Fibroblast of skin of right biceps (primary cell): ENCODE measurements at places on chromosomes 12 and 14.
A peak's percentile ranks its signal among the peaks of the same experiment; 100 is the strongest.

- DNase-seq: no peak
These were observed 2.0 kb upstream of the HCAR1 start for GRCh38 chr12:122732611-122733010.

DNA sequence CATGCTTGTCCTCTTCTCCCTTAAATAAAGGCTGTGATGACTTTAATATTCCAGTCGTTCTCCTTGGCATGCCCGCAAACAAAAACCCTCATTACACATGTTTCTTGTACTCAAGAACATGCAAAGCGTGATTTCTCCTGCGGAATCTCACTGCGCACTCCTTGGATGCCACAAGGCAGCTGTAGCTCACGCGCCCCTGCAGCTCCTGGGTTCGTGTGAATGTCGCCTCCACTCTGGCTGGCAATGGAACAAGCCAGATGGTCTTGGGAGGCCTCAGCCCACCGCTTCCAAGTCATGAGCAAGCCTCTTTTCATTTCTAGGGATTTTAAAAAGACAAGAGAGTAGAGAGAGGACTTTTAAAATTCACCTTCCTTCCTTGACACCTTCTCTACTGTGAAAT, 403.8 kb downstream of the PCNX1 start:
- DNase-seq: no peak

DNA sequence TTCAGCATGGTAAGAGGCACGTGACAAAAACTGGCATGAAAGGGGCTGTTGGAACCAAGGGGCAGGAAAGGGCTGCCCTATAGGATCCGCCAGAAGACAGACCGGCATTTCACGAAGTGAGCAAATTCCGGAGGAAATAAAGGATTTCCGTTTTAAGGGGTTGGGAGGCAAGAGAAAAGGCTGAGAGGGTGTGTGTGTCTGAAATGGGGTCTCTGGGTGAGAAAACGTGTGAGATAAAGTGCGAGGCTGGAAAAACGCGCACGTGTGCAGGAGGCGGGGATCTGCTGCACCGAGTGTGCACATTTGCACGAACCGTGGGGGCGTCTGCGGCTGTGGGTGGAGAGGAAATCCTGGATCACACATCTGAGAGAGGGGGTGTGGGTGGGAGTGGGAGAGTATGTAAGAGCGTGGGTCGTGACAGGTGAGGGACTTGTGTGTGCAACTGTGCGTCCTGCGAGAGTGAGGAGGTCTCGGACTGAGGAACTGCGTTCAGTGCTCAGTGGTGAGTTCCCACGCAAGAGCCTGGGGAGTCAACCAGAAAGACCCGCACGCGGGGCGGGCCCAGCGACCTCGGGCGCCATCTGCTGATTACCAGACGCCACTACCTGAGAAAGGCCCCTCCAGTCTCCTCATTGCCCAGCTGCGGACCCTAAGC, 37.0 kb upstream of the P2RX7 start:
- DNase-seq: peak; percentile 52

DNA sequence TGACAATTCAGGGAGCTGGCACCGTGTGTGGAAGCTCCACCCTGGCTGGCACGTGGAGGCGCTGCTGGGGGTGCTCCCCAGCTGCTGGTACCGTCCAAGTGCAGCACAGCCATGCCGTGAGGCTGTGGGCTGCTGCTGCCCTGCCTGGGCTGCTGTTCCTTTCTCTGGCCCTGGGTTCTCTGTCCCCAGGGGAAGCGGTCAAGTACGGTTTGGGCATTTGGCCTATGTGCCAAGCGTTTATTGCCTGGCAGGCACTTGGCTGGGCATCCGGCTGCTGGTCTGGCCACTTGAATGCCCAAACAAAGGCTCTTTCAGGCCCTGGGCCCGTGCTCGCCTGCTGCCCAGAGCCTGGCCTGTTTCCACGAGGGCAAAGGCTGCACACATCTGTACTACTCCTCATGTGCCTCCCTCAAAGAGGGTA, 39.6 kb downstream of the RHOF start:
- DNase-seq: no peak

- DNase-seq: no peak
These were observed 365.7 kb downstream of the RPS29 start for GRCh38 chr14:49220492-49220891.

DNA sequence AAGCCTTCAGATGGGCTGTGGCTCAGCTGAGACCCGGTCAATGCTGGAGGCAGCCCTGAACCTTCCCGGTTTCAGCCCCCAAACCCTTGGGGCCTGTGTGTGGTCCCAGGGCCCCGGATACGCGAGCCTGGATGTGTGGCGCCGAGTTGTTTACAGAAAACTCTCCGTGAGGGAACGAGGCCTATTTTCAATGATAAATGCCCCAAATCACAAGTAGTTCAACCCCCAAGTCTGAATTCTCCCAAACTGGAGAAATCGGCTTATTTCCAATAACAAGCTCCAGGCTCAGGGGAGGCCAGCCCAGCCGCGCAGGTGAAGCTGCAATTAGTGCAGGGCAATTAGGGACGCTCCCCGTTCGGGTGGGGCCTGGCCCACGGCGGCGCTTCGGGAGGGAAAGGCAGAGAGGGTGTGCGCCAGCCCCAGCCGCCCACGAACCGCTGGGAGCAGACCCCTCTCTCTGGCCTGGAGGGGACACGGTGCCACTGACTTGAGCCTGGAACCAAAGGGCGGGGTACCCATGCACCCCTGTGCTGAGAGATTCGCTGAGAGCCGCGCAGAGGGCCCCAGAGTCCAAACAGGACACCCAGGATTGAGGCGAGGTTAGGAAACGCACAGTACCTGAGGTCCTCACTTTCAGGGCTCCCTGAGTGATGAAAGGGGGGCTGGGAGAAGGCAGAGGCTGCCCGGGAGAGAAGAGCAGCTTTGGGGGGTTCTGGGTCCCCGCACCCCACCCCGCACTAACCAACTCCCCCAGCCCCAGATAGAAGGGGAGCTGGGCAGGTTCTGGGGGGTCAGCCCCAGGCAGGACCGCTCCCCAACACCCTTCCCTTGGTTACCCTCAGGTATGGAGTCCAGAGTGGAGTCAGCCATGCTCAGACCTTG, 14.2 kb upstream of the ANKRD9 start:
- no peak for DNase-seq

DNA sequence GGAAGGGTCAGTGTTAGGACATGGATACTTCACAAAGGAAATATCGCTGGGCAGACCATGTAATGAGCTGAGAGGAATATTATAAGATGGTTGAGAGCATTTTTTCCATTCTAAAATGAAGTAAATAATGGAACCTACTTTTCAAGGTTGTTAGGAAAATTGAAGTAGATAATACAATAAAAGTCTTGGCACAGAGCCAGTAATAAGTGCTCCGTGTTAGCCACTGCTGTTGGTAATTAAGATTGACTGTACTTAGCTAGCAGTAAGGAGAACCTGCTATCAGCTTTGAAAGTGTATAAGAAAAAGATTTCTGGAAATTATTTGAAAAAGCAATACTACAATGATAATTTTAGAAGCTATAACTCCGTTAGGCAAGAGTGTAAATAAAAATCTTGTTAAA, 77.6 kb downstream of the SCAF11 start:
- DNase-seq: no peak

DNA sequence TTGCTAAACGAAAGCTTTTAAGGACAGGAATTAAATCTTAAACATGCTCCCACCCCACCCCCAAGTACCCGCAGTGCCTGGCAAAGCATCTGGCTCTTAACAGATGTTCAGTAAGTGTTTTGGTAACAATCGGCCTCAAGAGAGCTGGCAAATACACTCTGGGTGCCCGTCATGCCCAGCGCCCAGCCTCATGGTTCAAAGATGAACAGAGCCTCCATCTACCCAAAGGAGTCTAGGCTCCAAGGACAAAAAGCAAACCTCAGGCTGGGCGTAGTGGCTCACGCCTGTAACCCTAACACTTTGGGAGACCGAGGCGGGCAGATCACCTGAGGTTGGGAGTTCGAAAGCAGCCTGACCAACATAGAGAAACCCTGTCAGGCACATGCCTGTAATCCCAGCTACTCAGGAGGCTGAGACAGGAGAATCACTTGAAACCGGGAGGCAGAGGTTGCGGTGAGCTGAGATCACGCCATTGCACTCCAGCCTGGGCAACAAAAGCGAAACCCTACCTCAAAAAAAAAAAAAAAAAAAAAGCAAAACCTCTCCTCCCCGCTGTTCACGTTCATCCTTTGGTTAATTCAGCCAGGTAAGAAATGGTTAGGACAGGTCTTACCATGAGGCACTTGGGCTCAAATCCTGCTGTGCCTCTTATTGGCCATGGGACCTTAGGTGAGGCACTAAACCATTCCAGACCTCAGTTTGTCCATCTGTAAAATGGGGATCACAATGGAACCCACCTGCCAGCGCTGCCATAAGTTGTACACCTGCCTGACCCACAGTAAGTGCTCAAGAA, 151.3 kb downstream of the BCL11B start:
- no peak for DNase-seq
